HEK293T (cell line): ENCODE measurements at places on chromosomes 6 and 20.
A peak's percentile ranks its signal among the peaks of the same experiment; 100 is the strongest.

DNA sequence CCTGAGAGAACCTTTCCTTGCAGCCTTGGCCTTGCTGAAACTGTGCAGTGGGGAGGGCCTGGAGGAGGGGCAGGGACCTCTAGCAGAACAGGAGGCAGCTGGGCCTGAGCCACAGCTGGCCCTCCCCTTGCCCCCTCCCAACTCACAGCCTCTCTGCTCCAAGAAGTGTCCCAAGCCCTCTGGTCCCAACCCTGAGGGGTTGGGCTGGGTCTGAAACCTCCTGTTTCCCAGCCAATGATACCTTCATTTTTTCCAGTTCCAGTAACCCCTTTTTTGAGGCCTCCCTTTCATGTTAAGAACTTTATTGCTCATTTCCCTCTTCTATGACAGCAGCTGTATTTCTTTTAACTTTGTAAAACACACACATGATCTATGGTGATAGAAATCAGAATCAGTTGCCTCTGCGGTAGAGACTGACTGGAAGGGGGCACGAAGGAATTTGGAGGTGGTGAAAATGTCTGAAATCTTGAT, 17.9 kb upstream of the ARMC12 start:
- peak; percentile 5 for DNase-seq

DNA sequence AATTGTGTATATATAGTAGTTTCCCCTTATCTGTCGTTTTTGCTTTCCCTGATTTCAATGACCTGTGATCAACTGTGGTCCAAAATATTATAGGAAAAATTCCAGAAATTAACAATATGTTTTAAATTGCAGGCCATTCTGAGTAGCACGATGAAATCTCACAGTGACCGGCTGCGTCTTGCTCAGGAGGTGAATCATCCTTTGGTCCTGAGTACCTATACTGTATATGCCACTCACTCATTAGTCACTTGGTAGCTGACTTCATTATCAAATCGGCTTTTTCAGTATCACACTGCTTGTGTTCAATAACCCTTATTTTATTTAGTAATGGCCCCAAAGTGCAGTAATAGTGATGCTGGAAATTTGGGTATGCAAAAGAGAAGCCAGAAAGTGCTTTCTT, 728.3 kb upstream of the EYS start:
- DNase-seq = no peak

DNA sequence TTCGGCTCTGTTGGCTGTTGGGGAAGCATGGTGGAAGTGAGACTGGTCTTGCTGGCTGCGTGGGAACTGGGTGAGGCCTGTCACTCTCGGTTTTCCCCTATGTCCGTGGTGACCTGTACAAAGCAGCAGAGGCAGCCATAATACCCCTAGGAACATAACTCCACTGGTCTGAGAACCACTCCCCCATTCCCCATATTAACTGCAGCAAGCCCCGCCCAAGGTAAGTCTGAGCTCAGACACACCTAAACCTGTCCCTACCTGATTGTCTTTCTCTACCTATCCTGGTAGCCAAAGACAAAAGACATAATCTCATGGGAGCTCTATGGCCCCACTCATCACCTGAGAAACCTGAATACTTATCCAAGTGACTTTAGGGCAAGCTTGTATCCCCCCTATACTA, 156.3 kb upstream of the PHACTR1 start:
- no peak for DNase-seq

GRCh38 chr6:53979468-53980067, 131.7 kb upstream of the MLIP start:
- peak; percentile 52 for DNase-seq

GRCh38 chr6:21331235-21331634, 262.3 kb upstream of the SOX4 start:
- no peak for DNase-seq

DNA sequence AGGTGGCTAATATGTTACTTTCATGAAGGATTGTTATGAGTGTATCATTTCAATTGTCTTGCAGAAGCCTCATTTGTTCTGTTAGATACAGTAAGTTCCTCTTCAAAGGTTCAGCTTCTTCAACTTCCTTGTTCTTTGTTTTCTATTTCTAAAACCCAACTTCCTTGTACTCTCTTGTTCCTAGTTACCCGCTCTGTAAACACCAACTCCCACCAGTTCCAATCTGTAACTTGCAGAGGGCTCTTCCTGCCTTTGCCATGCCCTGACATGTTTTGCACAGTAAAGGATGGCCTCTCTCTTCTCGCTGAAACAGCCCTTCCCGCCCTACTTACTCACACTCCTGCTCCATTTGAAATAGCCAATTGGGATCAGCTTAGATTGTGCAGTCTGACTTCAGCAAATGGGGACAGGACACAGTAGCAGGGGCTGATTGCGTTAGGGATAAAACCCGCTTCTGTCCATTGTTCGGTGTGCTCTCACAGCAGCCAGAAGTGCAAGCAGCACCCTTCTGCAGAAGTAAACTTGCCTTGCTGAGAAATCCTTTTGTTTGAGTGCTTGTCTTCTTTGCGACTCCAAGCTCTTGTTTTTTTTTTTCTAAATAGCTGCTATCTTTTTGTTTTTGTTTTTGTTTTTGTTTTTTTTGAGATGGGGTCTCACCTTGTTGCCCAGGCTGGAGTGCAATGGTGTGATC, 45.9 kb upstream of the POU5F1 start:
- DNase-seq = no peak

- no peak for DNase-seq
Observed at GRCh38 chr6:111254779-111255166, 167.5 kb downstream of the SLC16A10 start.

GRCh38 chr6:20658053-20658452, 123.8 kb downstream of the CDKAL1 start:
- DNase-seq = no peak

- DNase-seq = no peak
Observed at GRCh38 chr20:62761759-62762131, 34.5 kb upstream of the MRGBP start.

GRCh38 chr6:138250053-138250452, 31.8 kb upstream of the PBOV1 start:
- no peak for DNase-seq

- DNase-seq = no peak
Observed at GRCh38 chr6:25583099-25583498, 68.9 kb upstream of the SCGN start.

GRCh38 chr6:121222656-121223055, 111.6 kb downstream of the TBC1D32 start:
- no peak for DNase-seq

GRCh38 chr6:36688739-36689075, 8.9 kb upstream of the RAB44 start:
- DNase-seq = no peak

GRCh38 chr6:169799474-169799926, 48.1 kb downstream of the ERMARD start:
- no peak for DNase-seq

DNA sequence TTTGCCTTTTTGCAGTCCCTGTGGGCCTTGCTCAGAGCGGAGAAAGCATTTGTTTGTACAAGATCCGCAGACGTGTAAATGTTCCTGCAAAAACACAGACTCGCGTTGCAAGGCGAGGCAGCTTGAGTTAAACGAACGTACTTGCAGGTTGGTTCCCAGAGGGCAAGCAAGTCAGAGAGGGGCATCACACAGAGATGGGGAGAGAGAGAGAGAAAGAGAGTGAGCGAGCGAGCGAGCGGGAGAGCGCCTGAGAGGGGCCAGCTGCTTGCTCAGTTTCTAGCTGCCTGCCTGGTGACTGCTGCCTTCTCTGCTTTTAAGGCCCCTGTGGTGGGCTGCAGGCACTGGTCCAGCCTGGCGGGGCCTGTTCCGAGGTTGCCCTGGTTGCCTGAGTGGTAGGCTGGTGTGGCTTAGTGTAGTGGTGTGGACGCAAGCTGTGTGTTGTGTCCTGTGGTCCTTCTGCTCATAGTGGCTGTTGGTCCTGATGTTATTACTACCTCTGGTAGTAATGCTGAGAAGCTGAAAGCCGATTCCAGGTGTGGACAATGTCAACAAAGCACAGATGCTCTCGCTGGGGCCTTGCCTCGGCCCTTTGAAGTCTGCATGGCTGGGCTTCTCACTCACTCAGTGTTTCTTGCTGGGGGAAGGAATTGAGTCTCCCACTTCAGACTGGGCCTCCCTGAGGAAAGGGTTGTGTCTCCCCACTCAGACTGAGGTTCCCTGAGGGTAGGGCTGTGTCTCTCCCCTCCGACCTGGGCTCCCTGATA, 12.1 kb downstream of the VEGFA start:
- no peak for DNase-seq

DNA sequence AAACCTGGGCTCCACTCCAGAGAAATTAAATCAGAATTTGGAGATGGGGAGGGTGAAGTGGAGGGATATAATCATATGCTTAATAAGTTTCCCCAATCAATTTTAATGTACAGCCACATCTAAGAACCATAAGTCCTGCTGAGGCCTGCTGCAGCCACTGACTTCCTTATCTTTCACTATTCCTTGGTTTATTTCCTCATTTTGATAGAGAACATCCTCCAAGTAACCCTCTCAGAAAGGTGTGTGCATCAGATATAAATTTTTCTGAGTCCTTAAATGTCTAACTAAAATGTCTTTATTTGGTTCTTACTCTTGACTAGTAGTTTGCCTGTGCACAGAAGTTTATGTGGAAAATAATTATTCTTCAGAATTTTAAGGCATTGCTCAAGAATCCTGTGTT, 23.7 kb upstream of the SIRT5 start:
- DNase-seq = no peak

DNA sequence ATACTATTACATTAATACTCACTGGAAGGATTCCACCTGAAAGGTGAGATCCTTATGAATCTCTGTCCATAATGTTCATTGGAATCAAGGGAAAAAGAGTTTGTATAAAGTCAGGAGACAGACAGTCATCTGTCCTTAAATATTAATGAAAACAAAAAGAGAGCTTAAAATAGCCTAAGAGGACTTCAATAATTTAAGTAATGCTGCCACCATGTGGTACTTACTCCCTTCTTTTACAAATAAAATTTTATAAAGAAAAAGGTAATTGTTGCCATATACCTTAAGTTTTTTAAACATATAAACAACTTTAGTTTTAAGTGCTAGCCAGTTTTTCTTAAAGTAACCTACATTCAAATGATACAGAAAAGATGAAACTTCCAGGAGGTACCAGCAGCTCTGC, 5.1 kb downstream of the BLOC1S5 start:
- DNase-seq = no peak

DNA sequence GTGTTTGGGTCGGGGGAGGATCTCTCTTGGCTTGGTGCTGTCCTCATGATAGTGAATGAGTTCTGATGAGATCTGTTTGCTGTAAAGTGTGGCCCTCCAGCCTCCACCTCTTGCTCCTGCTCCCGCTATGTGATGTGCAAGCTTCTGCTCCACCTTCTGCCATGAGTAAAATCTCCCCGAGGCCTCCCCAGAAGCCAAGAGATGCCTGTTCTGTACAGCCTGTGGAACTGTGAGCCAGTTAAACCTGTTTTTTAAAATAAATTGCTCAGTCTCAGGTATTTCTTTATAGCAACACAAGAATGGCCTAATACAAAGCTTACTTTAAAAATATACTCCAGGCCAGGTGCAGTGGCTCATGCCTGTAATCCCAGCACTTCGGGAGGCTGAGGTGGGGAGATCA, 11.3 kb upstream of the CCNC start:
- no peak for DNase-seq
